H7 (cell line): ENCODE measurements at places on chromosomes 16 and 17. TPM values are rescaled to one million over a fixed set of nuclear protein-coding genes. Genes with fewer than 3 reads are reported as not detected.

DNA sequence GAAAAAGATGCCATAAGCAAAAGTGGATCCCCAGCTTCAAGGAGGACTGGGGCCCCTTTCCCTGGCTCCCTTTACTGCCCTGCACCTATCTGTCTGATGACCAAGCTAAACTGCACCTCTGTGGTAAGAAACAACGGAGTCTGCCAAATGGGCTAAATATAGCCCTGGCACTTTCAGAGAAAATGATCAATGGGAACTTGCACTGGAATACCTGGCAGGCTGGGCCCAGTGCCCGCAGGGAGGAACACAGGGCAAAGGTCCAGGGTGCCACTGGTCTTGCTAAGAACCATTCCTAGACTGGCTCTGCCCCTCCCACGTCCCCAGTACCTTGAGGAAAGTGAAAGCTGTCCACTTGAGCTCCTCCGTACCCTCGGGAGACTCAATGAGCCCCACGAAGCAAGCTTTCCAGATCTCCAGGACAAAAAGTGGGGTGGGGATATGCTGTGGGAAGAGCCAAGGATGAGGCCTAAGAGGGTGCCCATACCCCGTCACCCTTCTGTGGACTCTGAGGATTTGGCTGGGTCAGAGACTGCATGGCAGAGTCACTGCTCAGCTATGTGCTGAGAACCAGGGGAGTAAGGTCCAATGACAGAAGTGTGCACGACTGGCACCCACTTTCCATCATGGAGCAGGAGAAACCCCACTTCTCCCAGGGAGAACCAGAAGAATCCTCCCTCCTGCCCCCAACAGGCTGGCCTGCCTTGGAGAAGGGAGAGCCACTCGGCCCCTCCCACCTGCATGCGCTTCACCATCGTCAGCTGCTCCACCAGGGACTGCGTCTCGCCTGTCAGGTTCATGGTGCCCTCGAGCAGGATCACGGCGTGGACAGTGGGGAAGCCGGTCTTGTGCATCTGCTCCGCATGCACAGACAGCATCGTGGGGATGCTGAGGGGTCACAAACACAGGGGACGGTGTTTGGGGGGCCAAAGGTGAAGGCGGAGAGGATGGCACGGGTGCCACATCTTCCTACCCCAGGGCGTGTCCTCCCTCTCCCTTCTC lies 17.4 kb downstream of the CSF3 start:
- DNase-seq: no peak

- peak; percentile 100 for DNase-seq
These were observed at the start of gene C16orf95 for GRCh38 chr16:87316923-87317749. Gene C16orf95 (minus strand): TSS chr16:87317392. CDS start chr16:87317242, 150 bp downstream.

The ECI1 gene
- total RNA-seq: 115 and 122 TPM in 2 replicates

- no peak for DNase-seq
These were observed 341 bp downstream of the PCYT2 start for GRCh38 chr17:81910840-81911276.

DNA sequence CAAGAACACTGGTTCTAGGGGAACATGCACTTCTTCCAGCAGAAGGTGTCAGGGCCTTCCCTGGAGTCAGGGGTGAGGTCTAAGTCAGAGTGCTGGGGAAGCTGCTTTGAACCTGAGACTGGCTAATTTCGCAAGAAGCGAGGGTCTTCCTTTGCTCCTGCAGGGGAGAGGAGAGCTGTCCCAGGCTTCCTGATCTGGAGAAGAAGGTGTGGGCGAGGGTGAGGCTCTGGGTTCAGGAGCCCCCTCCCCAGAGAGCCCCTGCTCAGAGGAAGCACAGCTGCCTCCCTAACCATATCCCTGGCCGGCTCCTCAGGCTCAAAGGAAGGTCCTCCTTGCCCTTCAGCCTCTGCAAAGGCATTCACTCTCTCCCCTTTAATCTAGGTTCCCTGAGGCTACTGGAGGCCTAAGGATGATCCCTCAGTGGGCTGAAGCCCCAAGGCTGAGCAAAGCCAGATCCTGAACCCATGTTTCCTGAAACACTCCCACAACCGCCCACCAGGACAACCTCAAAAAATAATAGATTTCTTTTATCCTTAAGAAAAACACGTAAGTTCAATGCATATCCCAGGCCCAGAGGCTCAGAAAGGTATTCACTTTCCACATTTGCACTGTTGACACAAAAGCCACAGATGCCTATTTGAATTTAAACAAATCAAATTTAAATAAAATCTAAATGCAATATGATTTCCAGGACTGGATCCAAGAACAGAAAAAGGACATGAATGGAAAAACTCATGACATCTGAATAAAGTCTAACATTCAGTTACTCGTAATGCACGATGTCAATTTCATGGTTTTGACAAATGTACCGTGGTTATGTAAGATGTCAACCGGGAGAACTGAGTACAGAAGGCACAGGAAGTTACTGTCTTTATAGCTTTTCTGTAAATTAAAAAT lies 71.5 kb upstream of the RCVRN start:
- no peak for DNase-seq

GRCh38 chr16:53515811-53516210 lies 12.8 kb upstream of the AKTIP start:
- DNase-seq: no peak

DNA sequence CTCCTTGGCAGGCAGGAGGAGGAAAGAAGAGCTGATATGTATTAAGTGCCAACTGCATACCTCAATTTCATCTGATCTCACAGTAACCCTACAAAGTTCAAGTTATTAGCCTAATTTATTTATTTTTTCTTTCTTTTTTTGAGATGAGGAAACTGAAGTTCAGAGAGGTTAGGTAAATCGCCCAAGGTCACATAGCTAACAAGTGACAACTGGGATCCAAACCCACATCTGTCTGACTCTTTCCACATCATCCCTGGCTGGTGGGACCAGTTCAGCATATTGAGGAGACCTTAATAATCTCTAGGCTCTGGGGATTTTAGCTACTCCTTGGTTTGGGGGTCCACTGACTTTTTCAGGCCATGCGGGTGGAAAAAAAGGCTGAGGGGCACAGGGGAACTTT lies 60.9 kb downstream of the CYB5B start:
- no peak for DNase-seq

DNA sequence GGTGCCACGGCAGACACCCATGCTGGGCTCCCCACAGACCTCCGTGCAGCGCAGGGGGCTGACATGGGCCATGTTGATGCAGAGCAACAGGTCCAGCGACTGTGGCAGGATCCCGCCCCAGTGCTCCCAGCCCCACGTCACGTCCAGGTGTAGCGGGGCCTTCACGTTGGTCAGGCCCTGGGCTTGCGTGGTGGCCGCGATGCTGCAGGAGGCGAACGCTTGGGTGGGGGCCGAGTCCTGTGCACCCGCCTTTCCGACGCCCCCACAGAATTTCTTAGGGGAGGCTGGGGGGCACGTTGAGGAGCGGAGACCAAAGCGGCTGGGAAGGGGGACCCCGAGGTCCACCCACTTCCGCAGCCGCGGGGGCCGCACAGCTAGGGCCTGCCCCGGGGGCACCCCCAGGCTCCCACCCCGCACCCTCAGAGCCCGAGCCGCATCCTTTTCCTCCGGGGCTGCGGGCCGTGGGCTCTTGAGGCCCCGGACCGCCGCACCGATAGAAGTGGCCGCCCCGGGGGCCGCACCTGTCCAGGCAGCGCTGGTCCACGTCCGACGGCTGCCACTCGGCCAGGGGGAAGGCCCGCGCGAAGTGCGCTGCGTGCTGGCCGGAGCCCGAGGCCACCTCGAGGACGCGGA lies 416 bp downstream of the METTL26 start:
- no peak for DNase-seq
